ENCODE measurements at places on chromosomes 7 and 10.

DNA sequence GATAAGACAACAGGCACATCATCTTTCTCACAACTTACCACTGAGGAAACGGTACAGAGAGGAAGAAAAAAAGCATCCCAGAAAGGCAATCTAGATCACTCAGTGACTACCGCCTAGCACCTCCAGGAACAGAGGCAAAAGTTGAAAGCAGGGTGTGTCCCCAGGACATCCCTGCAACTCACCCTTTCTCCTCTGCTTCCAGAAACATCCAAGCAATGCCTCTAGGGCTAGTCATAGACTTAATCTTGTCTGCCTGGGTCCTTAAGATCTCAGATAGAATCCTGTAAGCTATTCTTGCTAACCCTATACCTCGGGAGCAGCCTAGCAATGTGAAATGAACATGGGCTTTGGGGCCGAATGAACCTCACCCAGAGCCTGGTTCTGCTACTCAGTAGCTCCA lies 18.8 kb upstream of the PDCD4 start:
- no peak for DNase-seq

- peak; percentile 18 for DNase-seq
Measured at GRCh38 chr7:13748998-13749397, 240.5 kb downstream of the ETV1 start.

DNA sequence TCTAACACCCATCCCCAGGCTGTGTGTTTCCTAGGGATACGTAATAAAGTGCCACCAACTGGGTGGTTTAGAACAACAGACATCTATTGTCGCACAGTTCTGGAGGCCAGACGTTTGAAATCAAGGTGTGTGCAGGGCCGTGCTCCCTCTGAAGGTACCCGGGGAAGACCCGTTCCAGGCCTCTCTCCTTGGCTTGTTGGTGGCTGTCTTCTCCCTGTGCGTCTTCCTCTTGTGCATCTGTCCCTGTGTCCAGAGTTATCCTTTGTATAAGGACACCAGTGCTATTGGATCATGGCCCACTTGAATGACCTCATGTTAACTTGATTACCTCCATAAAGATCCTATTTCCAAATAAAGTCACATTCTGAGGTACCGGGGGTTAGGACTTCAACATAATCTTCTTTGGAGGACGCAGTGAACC lies 15.6 kb downstream of the GRK5 start:
- DNase-seq, result no peak

- no peak for DNase-seq
Measured at GRCh38 chr7:54888067-54888733, 129.2 kb upstream of the SEC61G start.

DNA sequence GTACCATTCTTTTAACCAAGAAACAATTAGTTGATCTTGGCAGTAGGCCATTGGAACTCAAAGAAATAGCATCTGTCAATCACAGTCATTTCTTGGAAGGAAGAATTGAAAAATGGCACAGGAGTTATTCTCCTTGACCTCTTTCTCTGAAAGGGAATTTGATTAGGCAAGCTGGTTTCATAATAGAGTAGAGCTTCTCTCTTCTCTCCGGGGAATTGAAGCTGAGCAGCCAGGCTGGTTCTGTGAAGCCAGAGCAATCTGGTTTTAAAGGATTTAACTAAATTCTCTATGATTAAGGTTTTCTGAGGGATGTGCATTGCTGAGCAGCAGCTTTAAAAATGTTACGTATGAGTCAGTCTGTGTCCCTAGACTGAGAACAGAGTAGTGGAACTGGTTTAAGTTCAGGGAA lies 70.2 kb downstream of the AHCYL2 start:
- no peak for DNase-seq

- DNase-seq, result no peak
Measured at GRCh38 chr10:48794074-48794473, 109.4 kb downstream of the WDFY4 start.

DNA sequence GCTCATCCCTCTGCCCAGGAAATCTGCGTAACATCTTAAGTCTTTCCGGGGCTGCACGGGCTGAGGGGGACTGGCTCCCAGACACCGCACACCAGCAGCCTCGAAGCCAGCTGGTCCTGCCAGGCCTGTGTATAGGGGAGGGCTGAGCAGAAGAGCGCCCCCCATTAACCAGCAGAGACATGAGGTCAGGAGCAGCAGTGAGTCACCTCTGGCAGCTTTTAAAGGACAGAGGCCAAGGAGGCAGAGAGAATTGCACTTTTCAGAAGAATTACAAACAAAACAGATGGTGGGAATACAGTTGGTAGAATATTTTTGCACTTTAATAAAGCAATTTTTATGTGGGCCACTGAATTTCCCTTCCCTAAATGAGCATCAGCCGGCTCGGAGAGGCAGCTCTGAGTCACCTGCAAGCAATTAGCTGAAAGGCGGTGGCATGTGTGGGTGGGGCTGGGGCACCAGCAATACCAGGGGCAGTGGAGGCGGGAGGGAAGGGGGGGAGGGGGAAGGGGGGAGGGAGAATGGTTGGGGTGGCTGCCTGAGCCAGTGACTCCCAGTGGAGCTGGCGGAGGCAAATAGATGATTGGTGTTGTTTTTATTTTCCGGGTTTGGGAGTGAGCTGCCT lies 39.1 kb downstream of the GOLGA7B start:
- DNase-seq, result no peak

DNA sequence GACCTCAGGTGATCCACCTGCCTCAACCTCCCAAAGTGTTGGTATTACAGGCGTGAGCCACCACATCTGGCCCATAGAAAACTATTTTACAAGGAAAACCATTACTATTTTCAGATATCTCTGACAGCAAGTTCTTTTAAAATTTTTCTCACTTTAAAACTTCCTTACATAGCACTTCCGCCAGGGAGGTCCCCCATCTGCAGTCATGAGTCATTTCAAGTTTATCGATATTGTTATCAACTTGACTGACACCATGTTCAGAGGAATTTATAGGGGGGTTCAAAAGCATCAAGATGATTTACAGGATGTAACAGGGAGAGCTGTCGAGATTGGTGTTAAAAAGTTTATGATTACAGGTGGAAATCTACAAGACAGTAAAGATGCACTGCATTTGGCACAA lies 88.8 kb downstream of the NRBF2 start:
- DNase-seq, result no peak

DNA sequence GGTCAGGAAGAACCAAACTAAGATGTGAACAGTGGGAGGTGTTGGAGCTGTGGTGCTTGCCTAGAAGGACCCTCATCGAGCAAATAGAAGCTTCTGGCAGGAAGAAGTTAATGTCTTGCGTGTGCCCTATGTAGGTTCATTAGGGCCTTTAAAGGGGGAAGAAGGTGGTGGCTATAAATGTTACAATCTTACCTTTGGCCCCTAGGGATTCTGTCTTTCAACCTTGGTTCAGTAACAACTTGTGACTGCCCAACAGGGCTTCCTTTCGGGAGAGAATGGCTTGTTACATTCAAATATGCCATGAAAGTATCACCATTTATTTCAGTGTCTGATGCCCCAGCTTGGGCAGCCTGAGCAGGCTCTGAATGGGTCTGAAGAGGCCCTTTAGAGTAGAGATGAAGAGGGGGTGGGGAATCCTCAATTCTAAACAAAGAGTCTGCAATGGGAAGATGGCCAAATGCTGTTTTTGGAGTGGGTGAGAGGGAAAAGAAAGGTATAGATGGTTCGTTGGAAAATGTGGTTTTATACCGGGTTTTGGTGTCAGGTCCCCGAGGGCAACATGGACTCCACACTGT lies 108.0 kb downstream of the TCF7L2 start:
- no peak for DNase-seq

All from iPS DF 6.9 (cell line).